DMS53 (cell line): ENCODE measurements at places on chromosomes 1 and 21.
A peak's percentile ranks its signal among the peaks of the same experiment; 100 is the strongest.

- DNase-seq: no peak
Observed at GRCh38 chr21:33752260-33752659, 110.0 kb downstream of the ITSN1 start.

- DNase-seq: no peak
Observed at GRCh38 chr21:45050345-45050796, 24.0 kb upstream of the ADARB1 start.

DNA sequence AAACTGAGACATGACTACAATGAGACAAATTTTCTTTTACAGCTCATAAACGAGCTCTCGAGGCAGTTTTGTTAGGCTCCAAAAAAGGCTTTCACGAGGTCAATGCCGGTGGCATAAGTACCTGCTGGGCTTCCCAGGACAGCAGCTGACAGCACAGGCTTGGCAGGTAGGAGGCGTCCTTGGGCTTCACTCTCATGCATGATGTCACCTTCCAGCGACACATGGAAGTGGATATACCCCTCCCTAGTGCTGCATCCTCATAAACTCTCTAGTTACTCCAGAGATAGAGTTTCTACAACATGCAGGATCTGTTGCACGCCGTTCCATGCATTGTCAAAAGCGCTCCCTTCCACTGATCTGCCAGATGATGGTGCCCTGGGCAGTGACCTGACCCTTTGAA lies 112.5 kb upstream of the PAXBP1 start:
- peak; percentile 17 for DNase-seq

DNA sequence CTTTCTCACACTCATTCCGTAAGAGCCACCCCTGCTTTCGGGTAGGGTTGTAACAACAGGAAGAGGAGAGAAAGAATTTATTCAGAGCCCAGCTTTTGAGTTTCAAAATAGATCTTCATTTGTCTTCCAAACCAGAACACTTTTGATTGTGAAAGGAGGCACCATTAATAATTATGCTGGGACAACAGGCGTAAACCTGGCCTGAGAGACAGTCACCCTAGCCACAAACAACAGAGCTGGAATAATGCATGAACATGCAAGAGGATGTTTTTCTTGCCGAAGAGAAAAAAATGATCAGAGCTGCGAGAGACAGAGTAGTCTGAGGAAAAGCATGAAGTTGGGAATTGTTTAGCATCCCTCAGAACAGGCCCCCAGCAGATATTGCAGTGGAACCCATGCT lies 18.5 kb upstream of the GREM2 start:
- DNase-seq: no peak

DNA sequence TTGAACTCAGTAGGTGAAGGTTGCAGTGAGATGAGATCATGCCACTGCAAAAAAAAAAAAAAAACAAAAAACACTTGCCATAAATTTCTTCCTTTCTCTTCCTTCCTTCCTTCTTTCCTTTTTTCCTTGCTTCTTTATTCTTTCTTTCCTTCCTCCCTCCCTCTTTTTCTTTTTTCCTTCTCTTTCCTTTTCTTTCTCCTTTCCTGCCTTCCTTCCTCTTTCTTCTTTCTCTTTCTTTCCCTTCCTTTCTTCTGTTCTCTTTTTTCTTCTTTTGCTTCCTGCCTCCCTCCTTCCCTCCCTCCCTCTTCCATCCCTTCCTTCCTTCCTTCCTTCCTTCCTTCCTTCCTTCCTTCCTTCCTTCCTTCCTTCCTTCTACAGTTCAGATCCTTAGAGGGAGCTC lies 71.2 kb downstream of the LYPLAL1 start:
- DNase-seq: no peak

DNA sequence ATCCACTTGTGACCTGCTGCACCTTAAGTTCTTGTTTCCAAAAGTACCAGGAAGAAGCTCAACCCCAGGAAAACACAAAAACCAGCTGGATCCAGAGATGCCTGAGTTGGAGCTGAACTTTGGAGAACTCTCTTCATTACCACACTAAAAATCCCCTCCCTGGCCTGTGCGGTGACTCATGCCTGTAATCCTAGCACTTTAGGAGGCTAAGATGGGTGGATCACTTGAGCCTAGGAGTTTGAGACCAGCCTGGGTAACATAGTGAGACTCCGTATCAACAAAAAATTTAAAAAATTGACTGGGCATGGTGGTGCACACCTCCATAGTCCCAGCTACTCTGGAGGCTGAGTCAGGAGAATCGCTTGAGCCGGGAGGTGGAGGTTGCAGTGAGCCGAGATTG lies 6.2 kb downstream of the MAP1LC3C start:
- no peak for DNase-seq

DNA sequence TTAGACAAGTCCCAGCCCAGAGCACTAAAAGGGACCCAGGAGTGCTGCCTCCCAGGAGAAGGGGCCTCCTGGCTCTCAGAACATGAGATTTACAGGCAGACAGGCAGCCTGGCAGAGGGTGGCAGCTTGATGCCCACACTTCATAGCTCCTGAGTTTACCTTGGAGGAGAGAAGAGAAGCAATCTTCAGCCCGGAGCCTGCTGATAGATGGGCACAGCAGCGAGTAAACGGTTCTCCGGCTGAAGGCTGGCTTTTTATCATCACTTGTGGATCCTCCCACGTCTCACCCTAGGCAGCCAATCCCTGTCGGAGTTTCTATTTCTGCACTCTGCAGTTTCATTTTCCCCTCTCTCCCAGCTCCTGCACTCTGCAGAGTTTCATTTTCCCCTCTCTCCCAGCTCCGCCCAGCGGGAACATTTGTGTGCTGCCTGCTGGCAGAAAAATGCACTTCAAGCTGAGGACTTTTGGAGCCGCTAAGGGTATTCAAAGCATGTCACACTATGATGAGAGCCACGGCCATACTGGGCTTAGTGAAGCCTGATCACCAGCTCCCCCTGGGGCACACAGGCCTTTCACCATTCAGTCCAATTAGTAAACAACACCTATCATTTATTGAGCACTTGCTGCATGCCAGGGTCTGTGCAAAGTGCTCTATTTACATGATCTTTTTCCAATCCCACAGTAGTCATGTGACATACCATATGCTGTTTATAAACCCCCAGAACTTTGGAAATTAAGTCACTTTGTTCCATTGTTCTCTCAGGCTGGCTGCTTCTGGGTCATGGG lies at the start of gene IFI6:
Gene IFI6, minus strand, starts transcription at position 229 of the 786 bp plus-strand sequence. CDS start 2,878 bp downstream, outside the sequence.
- peak; percentile 98 for DNase-seq

DNA sequence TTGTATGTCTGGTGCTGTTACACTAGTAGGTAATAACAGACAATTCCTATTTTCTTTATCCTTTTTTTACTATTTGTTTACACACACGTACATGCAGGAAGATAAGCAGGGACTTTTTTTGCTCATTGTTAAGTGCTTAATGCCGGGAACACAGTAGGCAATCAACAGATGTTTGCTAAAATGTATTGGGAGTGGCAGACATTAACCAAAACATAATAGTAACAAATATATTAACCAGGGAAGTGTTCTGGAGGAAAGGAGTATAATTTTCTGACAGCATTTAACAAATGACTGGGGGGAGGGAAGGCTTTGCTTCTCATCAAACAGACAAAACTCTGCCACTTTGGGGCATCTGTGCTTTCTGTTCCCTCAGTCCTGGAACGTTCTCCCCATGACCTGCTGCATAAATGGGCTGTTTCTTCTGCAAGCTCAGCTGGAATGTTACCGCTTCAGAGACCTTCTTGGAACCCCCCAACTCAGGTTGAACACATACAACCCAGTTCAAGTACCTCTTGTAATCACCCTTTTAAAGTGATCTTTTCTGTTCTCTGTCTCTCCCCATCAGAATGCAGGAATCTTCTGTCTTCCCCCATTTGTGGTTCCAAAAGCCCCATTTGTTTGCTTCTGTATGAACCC lies 2.1 kb downstream of the CR1L start:
- DNase-seq: no peak

DNA sequence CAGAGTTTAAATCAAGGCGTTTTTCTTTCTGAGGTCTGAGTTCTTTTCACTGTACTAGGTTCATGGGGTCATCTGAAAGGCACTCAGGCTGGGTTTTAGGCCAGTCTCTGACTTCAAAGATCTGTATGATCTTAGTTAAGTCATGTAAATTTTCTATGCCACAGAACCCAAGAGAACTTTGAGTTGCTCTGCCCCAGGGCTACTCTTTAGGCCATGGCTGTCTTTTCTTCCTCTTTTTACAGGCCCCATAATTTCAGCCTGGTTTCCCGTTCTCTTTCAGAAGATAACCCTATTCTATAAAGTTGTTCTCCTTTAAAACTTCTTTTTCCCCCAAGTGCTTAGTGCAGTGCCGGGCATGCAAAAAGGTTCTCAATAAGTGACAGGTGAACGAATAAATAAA lies 26.1 kb downstream of the METTL13 start:
- DNase-seq: no peak

DNA sequence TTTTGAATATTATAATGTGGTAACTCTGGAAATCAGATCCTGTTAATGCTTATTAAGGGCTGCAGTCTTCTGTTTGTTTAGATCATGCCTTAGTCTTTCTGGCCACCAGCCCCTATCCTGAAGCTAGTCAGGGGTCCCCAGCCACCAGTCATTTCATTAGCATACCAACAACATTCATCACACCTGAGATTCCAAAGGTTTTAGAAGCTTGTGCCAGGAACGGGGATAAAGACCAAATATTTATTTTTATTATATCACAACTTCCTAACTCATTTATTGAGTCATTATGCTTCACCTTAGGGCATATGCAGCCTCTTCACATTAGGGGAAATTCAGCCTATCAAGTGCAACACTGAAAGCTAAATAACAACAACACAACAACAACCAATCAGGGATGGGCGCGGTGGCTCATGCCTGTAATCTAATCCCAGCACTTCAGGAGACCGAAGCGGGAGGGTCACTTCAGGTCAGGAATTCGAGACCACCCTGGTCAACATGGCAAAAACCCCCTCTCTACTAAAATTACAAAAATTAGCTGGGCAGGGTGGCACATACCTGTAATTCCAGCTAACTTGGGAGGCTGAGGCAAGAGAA lies 2.9 kb upstream of the PSEN2 start:
- no peak for DNase-seq

- no peak for DNase-seq
Observed at GRCh38 chr1:25802915-25803314, 2.9 kb downstream of the SELENON start.

DNA sequence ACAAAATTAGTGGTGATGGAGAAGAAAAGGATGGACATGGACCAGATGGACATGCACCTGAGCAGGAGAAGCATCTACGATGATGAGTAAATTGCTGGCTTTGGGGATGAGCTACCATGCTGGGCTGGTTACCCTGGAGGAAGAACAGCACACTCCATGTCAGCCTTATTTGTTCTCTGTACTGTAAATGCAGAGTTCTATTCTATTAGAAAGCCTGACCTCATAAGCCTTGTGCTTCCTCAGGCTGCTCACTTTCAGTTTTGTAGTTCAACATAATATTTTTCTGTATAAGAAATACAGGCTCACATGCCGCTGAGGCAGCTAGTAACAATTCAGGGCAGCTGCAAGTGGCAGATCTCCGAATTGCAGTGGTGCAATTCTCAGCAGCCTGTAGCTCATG lies 249.6 kb downstream of the PLA2G4A start:
- DNase-seq: no peak

- DNase-seq: peak; percentile 18
Observed at GRCh38 chr1:171788696-171789095, 7.2 kb downstream of the METTL13 start.

DNA sequence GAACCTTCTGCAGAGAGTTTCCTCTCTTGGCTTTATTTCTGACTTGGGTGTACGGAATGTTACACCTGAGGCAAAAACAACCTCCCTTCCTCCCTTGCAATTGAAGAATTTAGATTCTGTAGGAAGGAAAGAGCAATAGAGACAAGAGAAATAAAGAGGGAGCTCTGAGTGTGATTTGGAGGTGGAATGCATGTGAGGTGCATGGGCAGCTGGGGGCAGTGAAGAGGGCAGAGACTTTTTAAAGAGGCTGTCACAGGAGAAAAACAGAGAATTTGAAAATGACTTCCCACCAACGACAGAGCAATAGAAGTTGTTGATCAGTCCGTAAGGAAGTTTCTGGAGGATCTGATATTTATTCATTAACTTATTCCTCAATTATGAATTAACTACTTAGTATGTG lies 172.0 kb upstream of the B3GALT2 start:
- DNase-seq: no peak

- DNase-seq: no peak
Observed at GRCh38 chr1:937521-937920, 13.8 kb downstream of the SAMD11 start.

GRCh38 chr1:157201767-157202166 lies 63.6 kb upstream of the ETV3 start:
- peak; percentile 78 for DNase-seq

DNA sequence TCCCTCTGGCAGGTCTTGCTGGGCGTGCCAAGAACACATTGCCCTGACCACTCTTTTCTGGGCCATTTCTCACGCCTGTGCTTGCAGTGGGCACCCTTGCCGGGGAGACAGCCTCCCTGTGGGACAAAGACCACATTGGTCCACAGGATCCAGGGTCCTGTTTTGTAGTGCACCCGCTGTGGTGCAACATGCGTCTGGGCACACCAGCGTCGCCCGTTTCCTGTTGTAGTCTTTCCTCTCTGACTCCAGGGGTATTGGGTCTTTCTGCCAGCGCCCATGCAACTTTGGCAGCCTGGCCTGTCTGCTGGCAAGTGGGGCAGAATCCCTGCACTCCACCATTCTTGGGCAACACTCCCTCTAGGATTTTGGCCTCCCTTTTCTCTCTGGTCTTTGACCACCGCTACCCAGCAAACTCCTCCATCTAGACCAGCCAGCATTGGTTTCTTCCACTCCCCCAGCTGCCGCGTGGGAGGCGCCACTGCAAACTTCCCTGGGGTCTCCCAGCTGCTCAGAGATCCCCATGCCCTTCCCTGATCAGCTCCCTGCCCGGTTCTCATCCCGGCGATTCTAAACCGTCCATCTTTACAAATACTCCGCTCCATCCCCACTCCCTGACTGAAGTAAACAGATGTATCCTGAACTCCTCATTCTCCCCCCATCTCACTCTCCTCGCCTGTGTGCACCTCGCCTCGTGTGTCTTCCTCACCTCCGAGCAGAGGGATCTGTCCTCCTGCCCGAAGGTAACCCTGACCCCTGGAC lies 1.2 kb upstream of the TPRG1L start:
- DNase-seq: no peak

- no peak for DNase-seq
Observed at GRCh38 chr1:234234199-234234598, 139.1 kb upstream of the COA6 start.

DNA sequence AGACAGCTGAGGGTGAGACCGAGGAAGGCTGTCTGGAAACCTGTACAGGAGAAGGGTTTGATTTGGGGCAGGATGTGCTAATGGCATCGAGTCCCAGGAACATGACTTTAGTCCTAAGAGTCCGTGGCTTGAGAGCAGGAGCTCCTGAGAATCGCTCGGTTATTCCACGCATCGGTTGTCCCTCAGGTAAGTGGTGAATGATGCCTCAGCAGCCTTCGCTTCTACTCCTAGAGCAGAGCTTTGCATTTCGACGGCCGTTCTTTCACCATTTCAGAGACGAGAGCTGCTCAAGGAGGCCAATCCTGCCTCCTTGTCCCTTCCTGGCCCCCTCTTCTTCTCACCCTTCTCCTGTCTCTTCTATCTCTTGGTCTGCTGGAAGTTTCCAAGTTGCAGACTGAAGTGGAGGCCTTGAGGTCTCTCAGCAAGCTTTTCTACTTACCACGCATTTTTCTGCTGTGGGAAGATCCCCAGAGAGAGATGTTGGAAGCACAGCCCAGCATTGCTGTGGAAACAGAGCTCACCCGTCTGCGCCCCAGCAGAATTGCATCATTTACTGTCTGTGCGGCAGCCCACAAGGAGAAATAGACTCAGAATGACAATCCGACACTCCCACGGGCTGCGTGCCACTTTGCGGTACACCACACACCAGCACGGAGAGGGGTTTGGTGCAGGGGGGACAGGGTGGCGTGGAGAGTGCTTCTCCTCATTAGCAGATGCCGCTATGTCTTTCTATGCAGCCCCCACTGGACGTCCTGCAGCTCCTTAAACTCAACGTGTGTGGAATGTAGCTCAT lies 270.7 kb upstream of the C1orf174 start:
- no peak for DNase-seq

- peak; percentile 90 for DNase-seq
Observed at GRCh38 chr1:161089251-161089924, at the start of gene NECTIN4. Gene NECTIN4, minus strand, starts transcription at chr1:161089558. Its CDS starts 262 bp downstream, at chr1:161089296.
